Stimulated activated CD8-positive, alpha-beta memory T cell treated with anti-CD3 and anti-CD28 coated beads, Interleukin-4, amount 100 ng/mL, for 4 hours (primary cell): ENCODE measurements at places on chromosomes 1 and 21.

DNA sequence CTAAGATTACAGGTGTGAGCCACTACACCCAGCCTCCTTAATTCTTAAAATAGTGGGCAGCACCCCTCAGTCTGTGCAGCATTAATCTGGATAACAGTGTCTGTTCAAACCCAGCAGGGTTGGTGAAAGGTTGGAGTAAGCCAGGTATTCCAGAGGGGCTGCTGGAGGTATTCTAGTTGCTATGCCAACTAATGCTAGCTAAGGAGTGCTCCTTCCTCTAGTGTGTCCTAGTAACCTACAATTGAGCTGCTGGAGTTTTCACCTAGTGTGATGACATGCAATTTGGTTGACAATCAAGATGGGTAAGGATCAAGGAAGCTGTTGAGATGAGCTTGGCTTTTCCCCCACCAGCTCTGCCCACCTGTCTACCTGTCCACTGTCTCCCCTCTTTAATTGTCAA is 100.2 kb upstream of the IPO9 start:
- no peak for DNase-seq

- no peak for DNase-seq
Measured at GRCh38 chr1:116228511-116228910, 117.3 kb downstream of the MAB21L3 start.

DNA sequence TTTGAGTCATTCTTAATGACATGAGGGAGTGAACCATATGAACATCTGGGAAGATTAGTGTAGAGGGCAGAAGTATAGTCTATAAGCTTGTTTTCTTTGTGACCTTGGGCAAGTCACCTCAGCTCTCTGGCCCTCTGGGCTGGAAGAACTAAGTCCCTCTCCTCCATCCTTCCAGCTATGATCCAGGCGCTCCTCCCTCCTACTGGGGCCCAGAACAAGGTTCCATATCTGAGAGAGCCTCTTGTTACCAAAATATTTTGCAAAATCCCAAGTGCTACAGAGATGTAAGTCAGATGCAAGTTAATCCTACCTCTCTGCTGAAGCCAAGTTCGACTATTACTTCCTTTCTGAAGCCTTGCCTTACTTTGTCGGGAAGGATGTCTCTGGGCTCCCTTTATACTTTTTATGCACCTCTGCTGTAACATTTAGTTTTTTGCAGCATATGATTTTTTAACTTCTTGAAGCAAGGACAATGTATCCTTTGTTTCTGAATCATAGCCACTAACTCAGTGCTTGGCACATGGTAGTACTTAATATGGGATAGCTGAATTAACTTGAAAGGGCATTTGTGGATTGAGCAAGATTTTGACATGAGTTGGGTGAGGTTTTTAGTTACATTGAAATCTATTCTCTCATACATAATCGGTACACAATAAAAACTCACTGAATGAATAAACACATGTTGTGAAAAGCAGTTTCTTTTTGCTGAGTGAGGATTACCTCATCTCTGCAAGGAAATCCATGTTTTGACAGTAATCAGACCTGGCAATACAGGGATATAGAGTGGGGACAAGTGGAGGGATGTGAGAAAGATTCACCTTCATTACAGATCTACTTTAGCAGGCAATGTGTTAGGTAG is 54.7 kb upstream of the BEND5 start:
- no peak for DNase-seq

DNA sequence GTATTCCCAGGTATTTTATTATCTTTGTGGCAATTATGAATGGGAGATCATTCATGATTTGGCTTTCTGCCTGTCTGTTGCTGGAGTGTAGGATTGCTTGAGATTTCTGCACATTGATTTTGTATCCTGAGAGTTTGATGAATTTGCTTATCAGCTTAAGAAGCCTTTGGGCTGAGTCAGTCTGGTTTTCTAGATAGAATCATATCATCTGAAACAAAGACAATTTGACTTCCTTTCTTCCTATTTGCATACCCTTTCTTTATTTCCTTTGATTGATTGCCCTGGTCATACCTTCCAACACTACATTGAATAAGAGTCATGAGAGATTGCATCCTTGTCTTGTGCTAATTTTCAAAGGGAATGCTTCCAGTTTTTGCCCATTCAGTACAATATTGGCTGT is 8.0 kb downstream of the OR2L3 start:
- DNase-seq, result no peak

DNA sequence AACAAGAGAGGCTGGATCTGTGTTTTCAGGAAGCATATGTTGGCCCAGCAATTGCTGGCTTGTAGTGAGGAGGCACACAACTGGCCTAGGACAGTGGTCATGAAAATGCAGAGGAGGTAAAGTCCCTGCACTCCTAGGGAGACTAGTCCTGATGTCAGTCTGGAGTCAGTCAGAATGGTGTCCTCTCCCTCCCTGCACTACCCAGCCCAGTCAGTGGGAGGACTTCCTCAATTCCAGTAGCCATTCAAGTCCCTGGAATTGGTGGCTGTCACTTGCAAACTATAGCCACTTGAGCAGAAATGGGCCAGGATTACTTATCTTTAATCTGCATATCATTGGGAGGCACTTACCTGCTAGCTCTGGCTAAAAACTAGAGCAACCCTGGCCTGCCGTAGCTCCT is 18.6 kb downstream of the NDUFS5 start:
- DNase-seq, result no peak

DNA sequence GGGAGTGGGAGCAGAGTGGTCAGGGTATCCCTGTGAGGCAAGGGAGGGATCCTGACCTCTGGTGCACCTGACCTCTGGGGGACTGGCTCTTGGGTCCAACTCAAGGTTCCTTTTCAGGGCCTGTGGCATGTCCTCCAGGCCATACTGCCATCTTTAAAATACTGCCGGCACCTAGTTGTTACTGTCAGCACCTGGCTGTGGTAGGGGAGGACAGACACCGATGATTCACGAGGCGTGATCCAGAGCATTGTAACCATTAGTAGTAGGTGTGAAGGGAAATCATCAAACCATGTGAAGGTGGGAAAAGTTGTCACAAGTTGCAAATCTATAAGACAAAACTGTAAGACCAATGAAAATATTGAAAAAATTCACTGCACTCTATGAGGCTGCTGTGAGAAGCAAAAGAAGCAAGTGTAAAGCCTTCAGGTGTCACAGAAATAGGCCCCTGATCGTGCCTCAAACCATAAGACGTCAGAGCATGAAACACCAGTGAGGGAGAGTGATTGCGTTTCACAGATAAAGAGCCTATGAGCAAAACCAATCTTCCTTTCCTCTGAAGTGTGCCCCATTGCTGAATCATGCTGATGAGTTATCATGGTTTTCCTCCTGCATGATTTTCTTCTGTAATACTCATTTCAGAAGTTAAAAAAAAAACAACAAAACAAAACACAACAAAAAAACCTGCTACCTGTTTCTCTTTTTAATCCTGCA is 55.3 kb downstream of the CDC7 start:
- DNase-seq, result peak; percentile 33

DNA sequence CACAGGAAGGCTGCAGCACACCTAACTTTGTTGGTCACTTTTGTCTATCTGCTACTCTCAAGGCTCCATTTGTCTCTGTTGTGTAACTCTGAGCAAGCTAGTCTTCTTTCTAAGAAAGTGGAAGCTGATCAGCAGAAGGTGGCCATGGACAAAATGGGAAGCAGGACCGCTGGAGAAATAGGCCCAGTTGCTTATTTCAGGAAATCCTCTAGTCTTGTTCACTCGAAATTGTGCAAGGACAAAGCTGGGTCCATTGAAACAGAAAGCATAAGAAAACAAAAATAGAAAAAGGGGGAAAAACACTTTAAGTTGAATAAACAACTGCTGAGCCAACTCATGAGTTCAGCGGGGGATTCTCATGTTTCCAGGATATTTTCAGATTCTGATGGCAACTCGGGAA is 150.1 kb downstream of the PBX1 start:
- DNase-seq, result no peak

DNA sequence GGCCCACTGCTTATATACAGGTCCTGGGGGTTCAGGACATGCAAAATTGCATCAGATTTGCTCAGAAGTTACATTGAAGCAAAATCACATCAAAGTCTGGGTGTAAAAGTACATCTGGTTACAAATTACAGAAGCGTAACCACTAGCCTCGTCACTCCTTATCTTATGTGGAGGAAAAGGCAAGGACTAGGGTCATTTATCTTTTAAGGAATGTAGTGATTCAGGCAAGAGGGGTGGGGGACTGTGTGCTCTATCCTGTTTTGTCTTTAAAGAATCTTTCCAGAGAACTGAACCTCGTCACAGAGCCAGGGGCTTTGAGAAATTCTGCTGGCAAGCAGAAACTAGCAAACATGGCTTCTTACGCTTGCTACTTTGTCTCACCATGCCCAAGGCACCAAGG is 61.1 kb upstream of the RAB4A start:
- no peak for DNase-seq

GRCh38 chr1:183279835-183280234 is 93.8 kb downstream of the LAMC2 start:
- no peak for DNase-seq

- no peak for DNase-seq
Measured at GRCh38 chr1:51472359-51472758, 46.7 kb downstream of the EPS15 start.

- no peak for DNase-seq
Measured at GRCh38 chr1:39204441-39205081, at the start of gene MACF1. TSS of gene MACF1 (plus strand) at chr1:39204695. CDS start at chr1:39205023, 328 bp downstream.

DNA sequence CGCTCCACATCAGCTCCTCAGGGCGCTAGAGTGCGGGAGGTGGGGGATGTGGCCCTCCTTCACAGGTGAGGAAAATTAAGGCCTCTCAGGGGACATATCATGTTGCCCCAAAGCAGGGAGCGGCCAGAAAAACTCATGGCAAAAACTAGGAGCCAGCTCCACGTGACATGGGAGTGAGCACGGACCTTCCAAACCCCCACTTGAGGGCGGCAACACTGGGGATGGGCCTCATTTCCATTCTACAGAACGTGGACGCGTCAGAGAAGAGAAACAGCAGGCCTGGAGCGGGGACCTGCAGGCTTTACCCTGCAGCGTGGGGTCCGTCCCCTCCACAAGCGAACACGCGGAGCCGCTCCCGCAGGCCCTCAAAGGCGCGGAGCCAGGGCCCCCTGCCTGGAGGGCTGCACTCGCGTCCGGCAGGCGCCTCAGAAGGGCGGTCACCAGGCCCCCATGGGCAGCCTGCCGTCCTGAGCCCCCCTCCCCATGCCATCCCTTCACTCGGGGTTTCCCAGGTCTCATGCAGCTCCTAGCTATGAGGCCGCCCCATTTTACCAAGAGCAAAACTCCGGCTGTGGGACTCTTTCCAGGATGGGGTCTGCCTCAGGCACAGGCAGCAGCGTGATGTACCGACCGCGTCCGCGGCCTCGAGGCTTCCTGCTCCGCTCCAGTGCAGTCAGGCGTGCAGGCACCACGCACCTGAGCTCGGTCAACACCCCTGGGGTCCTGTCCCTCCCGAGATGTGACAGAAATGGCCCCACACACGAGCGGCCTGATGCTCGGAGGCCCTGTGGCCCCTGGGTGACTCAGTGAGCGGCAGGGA is 5.5 kb downstream of the CFAP410 start:
- DNase-seq, result no peak

- no peak for DNase-seq
Measured at GRCh38 chr1:1847890-1848289, 43.0 kb downstream of the GNB1 start.

- DNase-seq, result no peak
Measured at GRCh38 chr1:33469691-33470090, 2.8 kb upstream of the ZSCAN20 start.

DNA sequence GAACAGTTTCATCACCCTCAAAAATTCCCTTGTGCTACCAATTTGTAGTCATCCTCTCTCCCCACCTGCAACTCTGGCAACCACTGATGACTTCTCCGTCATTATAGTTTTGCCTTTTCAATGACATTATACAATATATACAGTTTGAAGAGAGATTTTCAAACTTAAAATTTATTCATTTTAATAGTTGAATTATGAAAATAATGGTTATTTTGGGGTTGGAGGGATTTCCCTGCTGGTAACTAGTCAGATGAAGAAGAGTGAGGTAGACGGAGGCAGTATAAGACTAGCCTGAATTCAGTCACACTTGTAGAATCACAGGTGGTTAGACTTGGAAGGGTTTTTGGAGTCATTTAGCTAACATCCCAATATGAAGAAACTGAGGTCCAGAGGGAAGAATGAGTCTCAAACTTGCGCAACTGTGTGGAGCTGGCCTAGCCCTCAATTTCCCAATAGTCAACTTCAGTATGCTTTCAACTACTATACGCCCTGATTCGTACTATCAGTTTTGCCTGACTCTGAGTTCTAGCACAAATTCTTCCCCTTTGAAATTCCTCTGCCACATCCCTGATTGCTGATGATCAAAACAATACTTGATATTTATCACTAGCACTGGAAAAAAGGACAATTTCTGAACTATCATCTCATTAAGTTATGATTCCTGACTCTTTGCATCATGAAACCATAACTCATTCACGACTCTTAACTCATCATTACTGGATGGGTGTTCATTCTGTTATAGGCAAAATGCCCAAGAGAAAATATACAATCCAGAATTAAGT is 54.2 kb downstream of the VANGL2 start:
- DNase-seq, result no peak

- DNase-seq, result no peak
Measured at GRCh38 chr1:78996791-78997190, 9.7 kb downstream of the ADGRL4 start.

DNA sequence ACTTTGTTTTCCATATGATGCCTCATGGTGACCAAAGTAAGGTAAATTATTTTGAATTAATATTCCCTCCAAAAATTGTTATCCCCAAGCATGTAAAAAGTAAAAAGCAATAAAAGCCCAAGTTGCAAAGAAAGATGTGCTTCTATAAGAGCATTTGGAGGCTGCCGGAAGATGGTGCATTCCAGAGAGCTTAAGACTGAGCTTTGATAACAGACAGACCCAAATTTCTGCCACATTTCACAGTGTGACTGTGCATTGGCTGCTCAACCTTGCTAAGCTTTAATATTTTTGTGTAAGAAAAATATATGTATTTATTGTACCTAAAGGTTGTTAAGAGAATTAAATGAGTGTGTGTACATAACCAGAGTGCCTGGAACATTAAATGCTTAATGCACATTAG is 67.9 kb downstream of the CYYR1 start:
- no peak for DNase-seq

DNA sequence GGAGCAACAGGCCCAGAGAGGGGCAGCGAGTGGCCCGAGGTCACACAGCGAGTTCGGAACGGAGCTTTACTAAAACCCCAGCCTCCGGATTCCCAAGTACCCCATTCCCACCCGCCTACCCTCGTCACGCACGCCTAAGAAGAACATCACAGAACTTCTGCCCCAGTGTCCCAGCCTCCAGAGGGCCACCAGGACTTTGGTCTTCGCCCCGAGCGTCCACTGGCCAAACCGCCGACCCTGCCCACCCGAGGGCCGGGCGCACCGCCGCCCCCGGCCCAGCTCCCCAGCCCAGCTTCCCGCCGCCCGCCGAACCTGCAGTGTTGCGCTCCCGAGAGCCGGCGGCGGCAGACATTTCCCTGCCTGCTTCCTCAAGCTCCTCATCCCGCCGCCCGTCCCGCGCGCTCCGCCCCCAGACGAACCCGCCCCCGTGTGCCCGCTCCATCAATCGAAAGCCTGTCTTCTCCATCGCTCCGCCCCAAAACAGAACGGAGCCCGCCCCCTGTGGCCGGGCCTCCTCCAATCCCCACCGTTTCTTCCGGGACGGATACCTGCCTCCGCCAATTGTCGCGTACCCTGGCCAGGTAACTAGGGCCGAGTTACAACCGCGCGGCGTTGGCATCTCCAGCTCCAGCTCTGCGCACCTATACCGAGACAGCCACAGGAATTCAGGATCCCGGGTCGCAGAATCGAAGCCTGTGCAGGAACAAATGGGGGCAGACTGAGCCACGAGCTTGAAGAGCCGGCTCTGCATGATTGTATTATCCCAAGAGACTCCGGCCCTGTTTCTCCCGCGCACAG is 15.3 kb downstream of the INPP5B start:
- DNase-seq, result peak; percentile 93
